Cerebellar nuclear complex (tissue), 1 donor: ENCODE measurements at places on chromosomes 2 and 18.

- DNase-seq, result no peak
These were observed 447.3 kb downstream of the TMX3 start for GRCh38 chr18:68267583-68267982.

GRCh38 chr2:23525137-23525765, 140.3 kb downstream of the KLHL29 start:
- no peak for DNase-seq

- DNase-seq, result no peak
These were observed 2.1 kb downstream of the NEURL3 start for GRCh38 chr2:96502891-96503636.

- DNase-seq, result no peak
These were observed 351.4 kb downstream of the LPIN1 start for GRCh38 chr2:12097859-12098258.
